Stomach (tissue), 19 donors: ENCODE measurements at places on chromosomes 5 and 9. TPM values are rescaled to one million over a fixed set of nuclear protein-coding genes. Genes with fewer than 3 reads are reported as not detected.
A peak's percentile ranks its signal among the peaks of the same experiment; 100 is the strongest.

DNA sequence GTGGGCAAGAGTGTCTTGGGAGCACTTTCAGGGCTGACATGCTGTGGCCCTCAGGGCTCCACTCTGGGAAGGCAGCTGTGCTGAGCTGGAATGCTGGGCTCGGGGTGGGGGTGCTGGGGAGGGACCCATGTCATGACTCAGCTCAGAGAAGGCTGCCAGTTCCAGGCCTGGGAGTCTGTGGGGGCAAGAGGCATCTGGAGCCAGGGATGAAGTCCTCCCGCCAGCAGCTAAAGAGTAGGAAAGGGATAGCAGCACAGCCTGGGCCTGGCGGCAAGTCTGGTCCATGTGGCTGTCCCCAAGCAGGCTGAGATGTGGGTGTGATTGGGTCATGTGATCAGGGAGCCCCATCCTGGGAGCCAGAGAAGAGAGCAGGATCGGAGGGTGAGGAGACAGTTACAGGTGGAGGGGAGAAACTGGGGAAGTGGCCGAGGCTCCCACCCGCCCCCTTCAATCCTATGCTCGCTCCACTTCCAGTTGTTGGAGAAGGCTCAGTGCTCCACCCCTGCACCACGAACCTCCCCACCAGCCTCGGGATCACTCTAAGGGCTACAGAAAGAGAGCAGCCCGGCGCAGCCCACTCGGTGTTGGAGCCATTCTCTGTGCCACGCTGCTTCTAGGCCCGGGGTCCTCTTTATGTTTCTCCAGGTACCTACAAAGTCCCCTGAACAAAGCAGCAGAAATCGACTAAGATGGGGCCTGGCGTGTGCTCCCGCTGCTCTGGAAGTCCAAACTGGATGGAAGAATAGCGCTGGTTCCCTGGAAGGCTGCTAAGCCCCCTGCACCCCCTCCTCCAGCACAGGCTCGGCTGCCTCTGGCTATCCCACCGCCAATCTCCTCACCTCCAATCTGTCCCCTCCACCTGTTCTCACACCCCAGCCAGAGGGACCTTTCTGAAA is 12.0 kb downstream of the PDGFRB start:
- peak overlapping the region; percentile 85 for H3K27ac ChIP-seq
- H3K36me3 ChIP-seq: no peaks in the 10 kb centered on the region
- peak; percentile 78 for DNase-seq
- H3K4me1 ChIP-seq: peaks cover 32% of the 10 kb centered on the region
- H3K27me3 ChIP-seq: no peaks in the 10 kb centered on the region

PALM2AKAP2 gene
- 6.2 TPM for total RNA-seq

ELAVL2 gene
- not detected for total RNA-seq

GRCh38 chr9:105830461-105830860 is 136.1 kb downstream of the TMEM38B start:
- H3K4me1 ChIP-seq: no peaks in the 10 kb centered on the region
- no peaks in the 10 kb centered on the region for H3K36me3 ChIP-seq
- H3K27ac ChIP-seq: no peak overlapping the region
- H3K27me3 ChIP-seq: no peaks in the 10 kb centered on the region
- DNase-seq: no peak

GRCh38 chr9:24051587-24051986 is 225.5 kb upstream of the ELAVL2 start:
- H3K4me1 ChIP-seq: no peaks in the 10 kb centered on the region
- no peaks in the 10 kb centered on the region for H3K36me3 ChIP-seq
- no peak overlapping the region for H3K27ac ChIP-seq
- H3K27me3 ChIP-seq: no peaks in the 10 kb centered on the region
- no peak for DNase-seq
- H3K4me3 ChIP-seq: no peak overlapping the region

GRCh38 chr5:139687656-139688055 is 39.5 kb downstream of the CXXC5 start:
- peak overlapping the region; percentile 68 for H3K27ac ChIP-seq
- H3K36me3 ChIP-seq: peaks cover 15% of the 10 kb centered on the region
- peaks cover 57% of the 10 kb centered on the region for H3K4me1 ChIP-seq

NTRK2 gene
- 3.2 TPM for total RNA-seq

DNA sequence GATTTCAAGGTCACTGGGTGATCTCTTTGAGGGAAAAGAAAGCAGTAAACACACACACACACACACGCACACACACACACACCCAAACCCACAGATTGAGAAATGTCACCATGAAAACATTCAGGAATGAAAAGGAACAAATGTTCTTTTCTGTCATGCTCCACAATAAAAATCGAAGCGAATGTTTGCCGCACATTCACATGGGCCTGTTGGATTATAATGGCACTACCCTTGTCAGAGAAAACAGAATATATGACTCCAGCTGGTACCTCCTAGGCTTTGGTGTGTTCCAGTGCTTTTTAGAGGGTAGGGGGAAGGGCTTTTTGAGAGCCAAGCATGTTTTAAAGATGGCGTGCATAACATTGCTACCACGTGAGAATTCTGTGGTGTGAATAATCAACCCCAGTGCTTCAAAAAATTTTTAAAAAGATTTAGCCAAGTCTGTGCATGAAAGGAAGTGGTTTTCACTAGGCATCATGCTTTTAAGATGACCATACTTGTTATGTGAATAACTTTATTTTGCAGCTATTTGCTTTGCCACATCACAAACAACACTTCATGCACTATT is 120.8 kb upstream of the ZNF608 start:
- no peaks in the 10 kb centered on the region for H3K36me3 ChIP-seq
- no peak overlapping the region for H3K4me3 ChIP-seq
- no peak for DNase-seq
- H3K27me3 ChIP-seq: no peaks in the 10 kb centered on the region
- no peak overlapping the region for H3K27ac ChIP-seq

GRCh38 chr5:26012078-26012477 is 1026.3 kb downstream of the CDH9 start:
- H3K4me3 ChIP-seq: no peak overlapping the region
- no peak overlapping the region for H3K27ac ChIP-seq
- DNase-seq: no peak

- DNase-seq: no peak
- H3K36me3 ChIP-seq: no peaks in the 10 kb centered on the region
- H3K27me3 ChIP-seq: no peaks in the 10 kb centered on the region
Measured at GRCh38 chr5:89128906-89129625, 246.1 kb upstream of the MEF2C start.

GRCh38 chr9:4713849-4714248 is 27.2 kb downstream of the AK3 start:
- H3K27ac ChIP-seq: no peak overlapping the region
- no peak overlapping the region for H3K4me3 ChIP-seq
- DNase-seq: no peak
- H3K27me3 ChIP-seq: no peaks in the 10 kb centered on the region

GRCh38 chr5:139148306-139148705 is 49.9 kb downstream of the SIL1 start:
- H3K27me3 ChIP-seq: no peaks in the 10 kb centered on the region
- peak; percentile 82 for DNase-seq
- peaks cover 55% of the 10 kb centered on the region for H3K4me1 ChIP-seq
- H3K4me3 ChIP-seq: no peak overlapping the region

DNA sequence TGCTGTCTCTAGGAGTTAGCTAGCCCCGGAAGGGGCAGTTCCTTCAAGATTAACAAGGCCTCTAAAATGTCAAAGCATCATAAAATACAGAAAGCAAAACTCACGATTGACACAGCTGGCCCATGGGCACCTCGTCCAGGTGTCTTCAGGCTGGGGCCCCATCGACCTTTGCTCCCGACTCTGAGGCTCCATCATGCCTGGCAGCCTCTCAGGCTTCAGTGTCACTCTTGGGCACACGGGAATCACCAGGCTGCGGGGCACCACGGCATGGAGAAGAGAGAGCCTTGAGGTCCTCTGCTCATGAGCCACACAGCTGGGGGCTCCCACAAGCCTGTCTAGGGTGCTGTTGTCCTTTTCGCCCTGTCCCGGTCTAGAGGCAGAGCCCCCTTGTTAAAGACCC is 161.2 kb downstream of the GAPVD1 start:
- H3K27ac ChIP-seq: no peak overlapping the region
- DNase-seq: no peak
- no peaks in the 10 kb centered on the region for H3K27me3 ChIP-seq
- H3K36me3 ChIP-seq: no peaks in the 10 kb centered on the region

GRCh38 chr5:43065387-43065947 is 25.3 kb upstream of the ANXA2R start:
- peak overlapping the region; percentile 78 for H3K4me3 ChIP-seq
- peak overlapping the region; percentile 99 for H3K27ac ChIP-seq
- DNase-seq: no peak
- peaks cover 4% of the 10 kb centered on the region for H3K36me3 ChIP-seq

DNA sequence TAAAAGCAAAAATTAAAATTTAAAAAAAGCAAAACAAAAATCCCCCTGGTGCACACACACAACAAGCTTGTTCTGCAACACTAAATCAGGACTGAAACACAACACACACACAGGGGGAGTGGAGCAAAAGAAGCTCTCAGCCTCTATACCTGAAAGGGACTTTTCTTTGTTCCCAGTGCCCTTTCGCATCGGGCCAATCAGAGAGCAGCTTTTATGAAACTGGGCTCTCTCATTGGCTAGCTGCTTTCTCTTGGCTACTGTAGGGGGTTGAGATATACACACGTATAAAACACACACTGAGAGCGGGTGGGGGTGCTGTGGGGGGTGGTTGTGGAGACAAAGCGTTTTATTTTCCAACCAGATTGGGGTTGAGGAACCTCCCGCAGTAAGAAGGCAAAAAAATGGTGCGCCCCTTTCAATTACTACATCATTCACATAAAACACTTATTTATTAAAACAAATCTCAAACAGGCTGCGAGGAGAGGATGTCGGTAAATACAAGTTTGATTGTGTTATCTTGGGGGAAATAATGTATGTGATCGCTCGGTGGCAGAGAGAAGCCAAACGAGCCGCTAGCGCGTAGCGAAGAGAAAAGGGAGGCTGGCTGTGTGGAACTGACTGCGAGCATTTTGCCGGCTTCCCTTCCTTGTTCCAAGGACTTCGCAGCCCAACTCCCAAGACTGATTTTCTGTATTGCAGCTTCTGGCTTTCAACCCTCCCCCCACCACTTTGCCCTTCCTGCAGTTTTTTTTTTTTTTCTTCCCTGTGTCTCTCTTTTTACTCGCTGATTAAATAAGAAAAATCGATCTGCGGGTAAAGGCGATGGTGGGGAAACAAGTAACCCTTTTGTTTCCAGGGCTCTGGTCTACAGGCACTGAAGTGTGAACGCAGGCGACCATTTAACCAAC is 2.5 kb upstream of the ZNF608 start:
- H3K27ac ChIP-seq: peak overlapping the region; percentile 93
- DNase-seq: peak; percentile 97
- H3K36me3 ChIP-seq: no peaks in the 10 kb centered on the region

LHX2 gene
- 0.18 TPM for total RNA-seq

DNA sequence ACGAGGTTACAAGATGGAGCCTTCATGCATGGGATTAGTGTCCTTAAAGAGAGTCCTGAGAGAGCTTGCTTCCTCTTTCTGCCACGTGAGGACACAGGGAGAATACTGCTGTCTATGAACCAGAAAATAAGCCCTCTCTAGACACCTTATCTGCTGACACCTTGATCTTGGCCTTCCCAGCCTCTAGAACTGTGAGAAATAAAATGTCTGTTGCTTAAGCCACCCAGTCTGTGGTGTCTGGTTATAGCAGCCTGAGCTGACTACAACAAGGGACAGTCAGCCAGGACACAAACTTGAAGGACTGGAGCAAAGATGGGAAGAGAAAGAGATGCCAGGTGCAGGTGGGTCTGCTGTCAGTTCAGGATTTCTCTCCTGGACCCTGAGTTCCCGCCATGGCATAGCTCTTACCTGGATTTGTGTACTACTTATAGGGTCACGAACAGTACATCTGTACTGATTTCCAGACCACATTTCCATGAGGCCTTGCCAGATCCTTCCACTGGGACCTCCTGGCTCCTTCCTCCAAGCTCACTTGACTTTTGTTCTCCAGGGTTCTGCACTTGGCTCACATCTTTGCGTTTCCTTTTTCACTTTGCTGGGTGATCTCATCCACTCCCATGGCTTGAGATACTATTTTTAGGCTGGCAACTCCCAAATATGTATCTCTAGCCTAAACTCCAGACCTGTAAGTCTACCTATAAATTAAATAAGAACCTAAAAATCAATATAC is 44.9 kb upstream of the LIFR start:
- peak overlapping the region; percentile 71 for H3K27ac ChIP-seq
- no peaks in the 10 kb centered on the region for H3K27me3 ChIP-seq
- no peak overlapping the region for H3K4me3 ChIP-seq
- peak; percentile 27 for DNase-seq
- no peaks in the 10 kb centered on the region for H3K36me3 ChIP-seq

GRCh38 chr9:4464911-4465513 is 25.3 kb upstream of the SLC1A1 start:
- H3K27ac ChIP-seq: no peak overlapping the region
- H3K27me3 ChIP-seq: no peaks in the 10 kb centered on the region
- no peaks in the 10 kb centered on the region for H3K36me3 ChIP-seq
- no peak for DNase-seq

VDAC1 gene
- total RNA-seq: 125 TPM

ATG12 gene
- 15.2 TPM for total RNA-seq

TMEFF1 gene
- total RNA-seq: not detected

KCNIP1 gene
- total RNA-seq: 0.29 TPM

GRCh38 chr5:172877466-172878260 is 43.6 kb downstream of the ERGIC1 start:
- H3K27ac ChIP-seq: peak overlapping the region; percentile 46
- H3K27me3 ChIP-seq: no peaks in the 10 kb centered on the region
- DNase-seq: no peak
- H3K36me3 ChIP-seq: no peaks in the 10 kb centered on the region
- no peak overlapping the region for H3K4me3 ChIP-seq
- peaks cover 70% of the 10 kb centered on the region for H3K4me1 ChIP-seq

GRCh38 chr5:10702911-10703491 is 58.0 kb downstream of the DAP start:
- no peak overlapping the region for H3K4me3 ChIP-seq

ZBTB26 gene
- 7.0 TPM for total RNA-seq

GRCh38 chr9:20253635-20254034 is 368.7 kb downstream of the MLLT3 start:
- no peaks in the 10 kb centered on the region for H3K36me3 ChIP-seq
- no peak overlapping the region for H3K27ac ChIP-seq
- H3K4me3 ChIP-seq: no peak overlapping the region
- no peaks in the 10 kb centered on the region for H3K27me3 ChIP-seq
- no peaks in the 10 kb centered on the region for H3K4me1 ChIP-seq
- no peak for DNase-seq

IFNB1 gene
- not detected for total RNA-seq

DNA sequence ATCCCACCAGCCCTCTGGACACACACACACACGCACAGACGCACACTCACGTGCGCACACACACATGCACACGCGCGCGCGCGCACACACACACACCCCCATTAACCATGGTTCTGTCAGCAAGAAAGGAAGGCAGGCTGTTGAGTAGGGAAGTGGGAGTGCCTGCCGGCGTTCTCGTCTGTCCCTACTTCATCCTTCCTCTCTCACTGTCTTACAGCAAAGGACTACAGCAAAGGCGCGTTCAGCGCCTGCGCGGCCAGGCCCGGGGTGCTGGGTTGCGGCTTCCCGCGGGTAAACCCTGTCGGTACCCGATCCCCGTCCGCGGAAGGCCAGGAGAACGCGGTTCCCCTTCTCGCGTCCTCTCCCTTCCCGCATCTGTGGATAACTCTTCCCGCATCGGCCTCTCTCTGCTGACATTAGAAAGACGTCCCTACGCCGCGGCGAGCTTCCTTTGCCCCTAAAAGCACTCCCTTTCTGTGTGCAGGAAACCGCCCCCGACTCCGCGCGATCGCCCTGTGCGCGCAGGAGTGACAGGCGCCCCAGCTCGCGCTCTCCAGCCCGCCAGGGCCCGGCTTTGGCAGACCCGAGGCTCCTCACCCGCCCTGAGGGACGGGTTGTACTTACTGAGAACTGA is 219.2 kb downstream of the AGTPBP1 start:
- H3K4me1 ChIP-seq: peaks cover 3% of the 10 kb centered on the region
- H3K4me3 ChIP-seq: peak overlapping the region; percentile 24
- peak overlapping the region; percentile 34 for H3K27ac ChIP-seq
